ENCODE measurements at places on chromosomes 6 and 20.

DNA sequence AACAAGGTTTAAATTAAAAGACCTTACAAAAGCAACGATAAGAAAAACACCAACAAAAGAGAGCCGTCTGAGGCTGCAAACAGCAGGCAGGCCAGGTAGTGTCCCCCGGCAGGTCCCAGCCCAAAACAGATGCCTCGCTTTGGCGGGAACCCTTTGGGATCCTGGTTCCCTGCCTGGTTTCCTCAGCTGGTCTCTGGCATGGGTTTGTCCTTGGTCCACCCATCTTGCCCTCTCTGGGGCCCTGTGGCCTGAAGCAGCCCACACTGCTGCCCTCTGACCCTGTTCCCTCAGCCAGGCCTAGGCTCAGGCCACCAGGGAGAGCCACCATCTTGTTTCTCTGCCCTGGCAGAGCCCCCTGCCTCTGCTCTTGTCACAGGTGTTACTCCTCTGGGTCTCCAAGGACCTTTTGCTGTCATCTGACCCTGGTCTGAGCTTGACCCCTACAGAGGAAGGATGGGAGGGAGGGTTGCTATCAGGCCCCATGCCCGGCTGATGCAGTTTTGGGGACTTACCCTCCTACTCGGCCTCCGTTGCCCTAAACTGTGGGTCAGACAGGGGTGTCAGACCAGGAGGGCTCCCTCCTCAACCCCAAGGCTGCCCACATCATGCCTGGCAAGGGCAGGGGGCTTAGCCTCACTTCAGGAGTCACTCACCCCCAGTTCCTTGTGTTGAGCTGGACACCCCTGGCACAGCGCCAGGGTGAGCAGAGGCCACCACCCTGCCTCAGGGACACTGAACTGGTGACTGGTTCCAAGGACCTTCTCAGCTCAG, 30.6 kb upstream of the GRM4 start:
- no peak for DNase-seq

- DNase-seq: no peak
Measured at GRCh38 chr20:18072532-18072931, 14.8 kb upstream of the OVOL2 start.

GRCh38 chr6:158409451-158409850, 97.2 kb downstream of the TULP4 start:
- DNase-seq: no peak

DNA sequence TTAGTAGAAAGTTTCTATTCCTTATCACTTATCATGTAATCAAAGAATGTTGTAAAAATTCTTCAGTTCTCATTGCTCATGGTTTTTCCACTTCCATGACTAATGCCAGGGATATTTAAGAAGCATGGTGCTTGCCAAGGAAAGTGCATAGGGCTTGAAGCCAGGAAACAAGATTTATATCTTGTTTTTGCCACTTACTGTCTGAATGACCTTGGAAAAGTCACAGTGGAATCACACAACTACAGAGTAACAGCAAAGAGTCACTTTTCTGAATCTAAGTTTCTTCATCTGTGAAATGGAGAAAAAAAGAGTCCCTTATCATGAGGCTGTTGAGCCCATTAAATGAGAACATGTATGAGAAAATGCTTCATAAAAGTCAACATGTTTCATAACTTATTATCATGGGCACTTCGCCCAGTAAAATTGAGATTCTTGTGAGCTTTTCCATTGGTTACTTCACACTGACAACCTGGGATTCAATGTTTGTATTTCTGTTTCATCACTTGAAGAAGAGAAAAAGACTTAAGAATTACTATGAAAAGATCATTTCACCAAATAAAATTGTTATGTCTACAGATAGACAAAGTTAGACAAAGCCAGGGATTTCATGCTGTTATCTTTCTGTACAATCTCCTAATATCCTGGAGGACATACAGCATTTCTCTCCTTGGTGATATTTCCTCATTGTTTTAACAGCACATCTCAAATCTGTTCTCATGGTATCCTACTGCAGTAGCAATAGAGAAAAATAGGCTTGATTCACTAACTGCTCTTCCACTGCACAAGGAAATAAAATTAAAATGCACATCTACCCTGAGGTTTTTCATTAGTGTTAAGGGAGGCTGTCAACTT, 7.6 kb upstream of the BMP5 start:
- DNase-seq: no peak

DNA sequence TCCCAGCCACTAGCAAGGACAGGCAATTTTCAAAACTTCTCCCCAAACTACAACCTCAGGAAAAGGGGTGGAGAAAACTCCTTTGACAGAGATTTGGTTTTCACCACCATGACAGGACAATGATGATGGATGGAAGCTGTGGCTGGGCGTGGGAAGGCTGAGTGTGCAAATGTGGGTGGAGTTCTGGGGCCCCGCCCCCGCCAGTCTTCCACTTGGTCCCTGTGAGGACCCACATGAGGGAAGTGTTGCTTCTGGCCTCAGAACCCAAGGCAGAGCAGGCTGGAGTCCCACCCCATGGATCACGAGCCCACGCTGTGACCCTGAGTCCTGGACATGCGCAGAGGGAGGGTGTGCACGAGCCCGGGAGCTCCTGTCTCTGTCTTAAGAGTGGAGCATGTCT, 21.5 kb upstream of the MRGBP start:
- DNase-seq: no peak

- DNase-seq: no peak
Measured at GRCh38 chr6:5553767-5554166, 292.5 kb downstream of the FARS2 start.

DNA sequence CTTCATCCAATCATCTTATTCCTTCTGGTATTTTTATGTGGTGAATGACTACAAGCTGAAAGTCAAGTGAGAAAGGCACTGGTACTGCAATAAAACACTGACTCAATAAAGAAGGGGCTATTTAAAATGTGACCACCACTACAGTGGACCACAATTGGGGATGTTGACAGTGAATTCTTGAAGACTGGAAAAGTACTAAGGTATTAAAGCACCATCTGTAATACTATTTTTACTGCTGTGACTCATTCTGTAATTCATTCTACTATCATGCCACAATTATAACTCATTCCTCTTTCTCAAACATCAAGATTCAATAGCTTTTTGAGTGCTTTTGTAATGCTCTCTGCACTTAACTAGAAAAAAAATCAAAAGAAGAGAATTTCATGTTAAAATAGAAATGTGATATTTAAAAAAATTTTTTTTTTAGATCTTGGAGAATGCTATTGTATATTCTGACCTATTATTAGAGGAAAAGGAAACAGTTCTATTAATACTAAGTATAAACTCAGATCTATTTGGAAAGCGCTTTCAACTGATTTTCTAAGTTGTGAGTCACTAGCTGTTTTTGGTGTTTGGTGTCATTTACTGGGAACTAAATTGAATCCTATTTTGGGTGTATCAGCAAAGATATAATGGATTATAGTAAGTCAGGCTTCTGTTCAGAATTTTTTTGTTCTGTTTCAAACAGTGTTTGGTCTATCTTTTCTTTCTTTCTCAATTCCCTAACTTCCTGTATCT, 104.7 kb upstream of the TMEM170B start:
- no peak for DNase-seq
